ENCODE measurements at places on chromosomes 2 and 18.

DNA sequence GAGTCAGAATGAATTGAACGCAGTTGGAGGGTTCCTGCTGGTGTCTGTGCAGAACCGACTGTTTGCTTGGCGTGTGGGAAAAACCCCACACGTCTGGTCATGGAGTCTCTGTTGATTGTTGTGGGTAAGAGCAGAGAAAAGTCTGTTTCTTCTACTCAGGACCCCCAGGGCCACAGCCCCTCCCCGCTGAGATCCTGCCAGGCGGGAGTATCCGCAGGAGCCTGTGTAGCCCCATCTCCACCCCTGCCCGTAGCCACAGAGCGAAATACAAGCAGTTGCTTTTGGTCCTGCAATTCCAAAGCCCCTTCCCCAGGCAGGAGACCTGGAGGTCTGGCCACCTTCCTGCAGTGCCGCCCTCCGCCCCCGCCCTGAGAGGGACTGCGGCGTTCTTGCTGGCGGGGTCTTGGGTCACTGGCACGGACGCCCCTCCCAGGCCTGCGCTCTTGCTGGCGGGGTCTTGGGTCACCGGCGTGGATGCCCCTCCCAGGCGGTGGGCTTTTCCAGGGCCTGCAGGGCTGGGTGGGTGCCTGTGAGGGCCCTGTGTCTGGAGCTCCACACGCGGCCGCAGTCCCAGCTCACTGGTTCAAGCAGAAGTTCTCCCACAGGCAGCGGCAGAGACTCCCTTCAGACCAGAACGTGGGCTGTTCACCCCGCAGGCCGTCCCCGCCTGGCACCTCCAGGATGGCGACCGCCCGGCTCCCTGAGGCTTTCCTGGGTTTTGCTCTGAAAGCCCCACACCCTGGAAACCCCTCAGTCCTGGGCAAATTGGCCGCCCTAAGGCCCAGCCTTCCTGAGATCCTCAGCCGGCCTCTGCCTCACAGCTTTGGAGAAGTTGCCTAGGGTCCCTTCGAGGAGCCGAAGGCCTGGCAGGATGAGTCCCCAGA lies 76.0 kb upstream of the CTDP1 start:
- no peak for DNase-seq
- no peak overlapping the region for H3K27ac ChIP-seq
- H3K4me3 ChIP-seq: no peak overlapping the region

DNA sequence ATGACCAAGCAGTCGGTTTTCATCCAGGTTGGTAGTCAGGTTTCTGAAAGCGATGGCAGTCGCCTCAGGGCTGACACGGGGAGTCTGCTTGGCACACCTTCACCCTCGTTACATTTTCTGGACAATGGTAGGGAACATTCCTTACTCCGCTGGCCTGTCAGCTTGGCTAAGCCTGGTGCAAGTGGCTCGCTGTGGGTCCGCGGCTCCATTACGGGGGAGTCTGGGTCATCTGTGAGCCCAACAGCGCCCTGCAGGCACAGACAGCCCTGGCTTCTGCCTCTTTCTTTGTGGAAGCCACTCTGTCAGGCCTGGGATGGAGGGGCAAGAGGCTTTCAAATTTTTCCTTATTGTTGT lies 95.6 kb downstream of the HDAC4 start:
- peaks cover 9% of the 10 kb centered on the region for H3K36me3 ChIP-seq
- no peak overlapping the region for H3K4me3 ChIP-seq
- H3K27me3 ChIP-seq: no peaks in the 10 kb centered on the region
- H3K27ac ChIP-seq: no peak overlapping the region
- H3K4me1 ChIP-seq: peaks cover 30% of the 10 kb centered on the region
- DNase-seq: no peak

DNA sequence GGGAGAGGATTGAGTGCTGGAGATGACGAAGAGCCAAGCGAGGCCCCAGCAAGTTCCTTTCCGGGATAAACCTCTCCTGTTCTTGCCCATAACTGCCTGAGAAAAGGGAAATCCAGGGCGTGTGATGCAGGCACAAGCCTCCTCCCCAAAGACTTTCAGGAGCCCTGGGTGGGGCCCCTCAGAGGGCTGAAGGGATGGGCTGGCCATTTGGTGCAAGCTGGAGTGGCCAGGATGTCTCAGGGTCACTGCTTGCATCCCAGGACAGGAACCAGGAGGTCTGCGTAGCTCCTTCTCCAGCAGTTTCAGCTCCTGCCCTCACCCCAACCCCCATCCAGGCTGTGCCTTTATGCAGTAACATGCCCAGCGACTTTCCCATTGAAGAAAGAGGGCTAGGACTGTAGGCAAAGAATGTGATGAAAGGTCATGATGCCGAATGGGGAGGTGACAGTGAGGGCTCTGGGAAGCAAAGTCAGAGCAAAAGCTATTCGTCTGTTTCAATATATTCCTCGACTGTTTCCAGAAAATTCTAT lies 80.2 kb downstream of the PXDN start:
- no peaks in the 10 kb centered on the region for H3K4me1 ChIP-seq
- DNase-seq: no peak
- H3K36me3 ChIP-seq: no peaks in the 10 kb centered on the region
- no peak overlapping the region for H3K4me3 ChIP-seq

DNA sequence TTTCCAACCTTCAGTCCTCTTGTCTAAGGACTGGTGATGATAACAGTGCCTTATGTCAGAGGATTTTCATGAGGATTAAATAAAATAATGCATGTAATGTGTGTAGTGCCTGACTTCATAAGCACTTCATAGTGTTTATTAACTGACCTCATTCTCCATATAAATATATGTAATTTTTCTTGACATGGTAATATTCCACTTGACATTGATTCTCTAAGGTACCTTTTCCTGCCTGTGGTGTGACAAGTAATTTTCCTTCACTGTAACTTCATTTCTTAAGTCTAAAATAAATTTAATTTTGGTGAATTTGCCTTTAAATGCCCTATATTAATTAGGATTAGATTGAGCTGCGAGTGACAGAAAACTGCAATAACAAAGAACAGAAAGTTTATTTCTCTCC lies 27.3 kb downstream of the SLC20A1 start:
- no peak overlapping the region for H3K27ac ChIP-seq
- peaks cover 4% of the 10 kb centered on the region for H3K4me1 ChIP-seq
- H3K27me3 ChIP-seq: peaks cover 5% of the 10 kb centered on the region

DNA sequence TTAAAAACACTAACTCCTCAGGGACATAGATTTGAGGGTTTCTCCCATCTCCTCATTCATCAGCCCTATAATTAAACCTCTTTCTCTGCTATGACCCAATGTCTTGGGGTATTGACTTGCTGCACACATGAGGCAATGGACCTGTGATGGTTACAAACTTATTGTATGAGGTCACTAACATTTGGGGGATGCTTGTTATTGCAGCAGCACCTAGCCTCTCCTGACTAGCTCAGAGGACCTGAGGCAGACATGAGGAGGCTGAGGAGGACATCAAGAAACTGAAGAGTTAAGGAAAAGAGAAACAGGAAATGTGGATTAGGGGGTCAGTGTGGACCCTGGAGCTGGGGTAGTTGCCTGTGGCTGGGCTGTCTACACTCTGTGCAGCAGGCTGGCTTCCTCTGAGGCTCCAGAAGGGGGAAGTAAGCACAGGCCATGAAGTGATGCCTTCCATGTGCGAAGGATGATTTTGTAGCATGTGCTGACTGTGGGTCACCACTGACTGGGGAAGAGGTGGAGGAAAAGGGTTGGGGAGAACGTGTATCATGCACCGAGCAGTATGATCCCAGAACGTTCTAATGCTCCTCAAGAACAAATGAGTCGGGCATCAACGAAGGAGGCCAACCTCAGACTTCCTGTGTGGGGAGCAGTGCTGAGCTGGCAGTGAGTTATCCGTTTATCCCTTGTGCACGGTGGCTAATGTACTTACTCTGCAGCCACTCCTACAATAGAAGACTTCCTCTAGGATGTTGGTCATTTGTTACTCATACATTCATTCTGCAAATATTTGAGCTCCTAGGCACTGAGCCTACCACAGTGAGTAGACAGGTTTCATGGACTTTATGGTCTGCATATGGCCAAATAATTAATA lies 42.1 kb upstream of the RFX8 start:
- H3K27ac ChIP-seq: no peak overlapping the region
- peaks cover 4% of the 10 kb centered on the region for H3K27me3 ChIP-seq
- H3K4me1 ChIP-seq: peaks cover 35% of the 10 kb centered on the region
- peaks cover 5% of the 10 kb centered on the region for H3K36me3 ChIP-seq
- DNase-seq: no peak

GRCh38 chr18:35458271-35458670 lies 39.5 kb downstream of the INO80C start:
- no peaks in the 10 kb centered on the region for H3K36me3 ChIP-seq
- peaks cover 3% of the 10 kb centered on the region for H3K4me1 ChIP-seq
- H3K27me3 ChIP-seq: no peaks in the 10 kb centered on the region
- DNase-seq: no peak

- no peak overlapping the region for H3K27ac ChIP-seq
- no peak overlapping the region for H3K4me3 ChIP-seq
- DNase-seq: no peak
- peaks cover 10% of the 10 kb centered on the region for H3K4me1 ChIP-seq
- peaks cover 2% of the 10 kb centered on the region for H3K27me3 ChIP-seq
Observed at GRCh38 chr2:20514596-20515269, 67.9 kb downstream of the RHOB start.

Data from activated T-helper 2 cell treated with anti-CD3 and anti-CD28 coated beads, Interferon-gamma antibody, Interleukin-2, Interleukin-4, amounts not matched to agents 10 μg/mL and 5 μg/mL and 100 μg/mL, durations not matched to agents 14 hours and 24 hours and 36 hours (primary cell).